ENCODE measurements at places on chromosomes 3 and 15.

GRCh38 chr3:12471241-12471640, 13.0 kb upstream of the TSEN2 start:
- no peak for DNase-seq

GRCh38 chr3:111285694-111286093, 214.1 kb downstream of the NECTIN3 start:
- no peak for DNase-seq

GRCh38 chr3:17369973-17370372, 372.5 kb downstream of the TBC1D5 start:
- DNase-seq, result no peak

GRCh38 chr3:147921051-147921450, 511.9 kb downstream of the ZIC1 start:
- DNase-seq, result no peak

- DNase-seq, result no peak
These were observed 31.0 kb upstream of the AVEN start for GRCh38 chr15:34070003-34070402.

DNA sequence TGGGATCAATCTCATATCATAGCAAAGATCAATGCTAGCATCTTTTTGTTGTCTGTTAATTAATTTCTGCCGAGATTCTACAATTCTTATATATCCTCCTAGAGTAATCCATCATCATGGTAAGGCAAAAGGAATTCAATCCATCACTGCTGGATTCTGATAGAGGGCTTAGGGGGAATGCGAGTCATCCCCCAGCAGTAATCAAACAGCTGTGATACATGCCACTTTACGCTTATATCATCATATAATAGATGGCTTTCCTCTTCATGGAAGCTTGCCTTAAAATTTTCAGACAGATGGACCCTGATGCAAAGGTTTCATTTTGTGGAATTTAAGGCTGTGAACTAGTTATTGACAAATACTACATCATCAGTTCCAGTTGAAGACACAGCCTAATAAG, 645.9 kb downstream of the CADM2 start:
- no peak for DNase-seq

- no peak for DNase-seq
These were observed 65.2 kb upstream of the TNIK start for GRCh38 chr3:171525437-171525836.
